ENCODE measurements at places on chromosomes 16 and 17. TPM values are rescaled to one million over a fixed set of nuclear protein-coding genes. Genes with fewer than 3 reads are reported as not detected.

TACO1 gene
- total RNA-seq = 11.0 TPM

GRCh38 chr16:12253731-12254130, 277.2 kb downstream of the SNX29 start:
- no peak for DNase-seq

DNA sequence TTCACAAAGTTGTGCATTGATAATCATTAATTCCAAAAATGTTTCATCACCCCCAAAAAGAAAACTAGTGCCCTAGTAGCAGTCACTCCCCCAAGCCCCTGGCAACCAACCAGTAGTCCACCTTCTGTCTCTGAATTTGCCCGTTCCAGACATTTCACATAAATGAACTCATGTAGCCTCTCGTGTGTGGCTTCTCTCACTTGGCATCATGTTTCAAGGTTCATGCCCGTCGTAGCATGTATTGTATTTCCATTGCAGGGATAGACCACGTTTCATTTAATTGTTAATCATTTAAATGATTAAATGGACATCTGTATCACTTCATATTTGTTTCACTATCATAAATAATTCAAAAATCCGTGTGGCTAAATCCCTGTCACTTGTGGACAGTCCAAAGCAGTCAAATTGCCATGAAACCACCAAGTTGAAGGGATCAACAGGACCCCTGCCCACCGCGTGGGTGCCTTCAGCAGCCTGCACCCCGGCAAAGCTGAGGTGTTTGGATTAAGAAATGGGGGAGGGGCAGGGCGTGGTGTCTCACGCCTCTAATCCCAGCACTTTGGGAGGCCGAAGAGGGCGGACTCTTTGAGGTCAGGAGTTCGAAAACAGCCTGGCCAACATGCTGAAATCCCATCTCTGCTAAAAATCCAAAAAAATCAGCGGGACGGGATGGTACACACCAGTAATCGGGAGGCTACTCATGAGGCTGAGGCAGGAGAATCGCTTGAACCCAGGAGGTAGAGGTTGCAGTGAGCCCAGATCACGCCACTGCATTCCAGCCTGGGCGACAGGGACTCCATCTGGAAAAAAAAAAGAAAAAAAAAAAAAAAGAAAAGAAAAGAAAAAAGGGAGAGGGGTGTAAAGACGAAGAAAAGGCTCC, 8.7 kb upstream of the FLYWCH2 start:
- no peak for DNase-seq

- no peak for DNase-seq
Observed at GRCh38 chr17:18039535-18040260, 490 bp downstream of the GID4 start.

- no peak for DNase-seq
Observed at GRCh38 chr17:58318065-58318481, 10.5 kb downstream of the TSPOAP1 start.

TPSG1 gene
- total RNA-seq = not detected

DNA sequence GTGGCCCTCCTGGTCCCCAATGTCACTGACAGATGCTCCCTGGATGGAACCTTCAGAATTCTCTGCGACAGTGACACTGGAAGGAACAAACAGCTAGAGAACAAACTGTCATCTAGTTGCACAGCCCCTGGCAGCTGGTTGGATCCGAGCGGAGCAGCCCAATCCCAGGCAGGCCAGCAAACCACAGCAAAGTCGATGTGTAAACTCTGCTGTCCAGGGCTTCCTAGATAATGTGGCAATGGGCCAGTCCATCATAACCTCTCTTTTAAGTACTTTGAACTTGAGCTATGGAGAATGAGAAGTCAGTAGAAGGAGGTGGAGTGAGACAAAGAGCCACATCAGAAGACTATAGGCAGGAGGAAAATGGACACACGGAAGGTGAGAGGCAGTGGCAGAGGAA, 323.0 kb downstream of the CBLN1 start:
- no peak for DNase-seq

DNA sequence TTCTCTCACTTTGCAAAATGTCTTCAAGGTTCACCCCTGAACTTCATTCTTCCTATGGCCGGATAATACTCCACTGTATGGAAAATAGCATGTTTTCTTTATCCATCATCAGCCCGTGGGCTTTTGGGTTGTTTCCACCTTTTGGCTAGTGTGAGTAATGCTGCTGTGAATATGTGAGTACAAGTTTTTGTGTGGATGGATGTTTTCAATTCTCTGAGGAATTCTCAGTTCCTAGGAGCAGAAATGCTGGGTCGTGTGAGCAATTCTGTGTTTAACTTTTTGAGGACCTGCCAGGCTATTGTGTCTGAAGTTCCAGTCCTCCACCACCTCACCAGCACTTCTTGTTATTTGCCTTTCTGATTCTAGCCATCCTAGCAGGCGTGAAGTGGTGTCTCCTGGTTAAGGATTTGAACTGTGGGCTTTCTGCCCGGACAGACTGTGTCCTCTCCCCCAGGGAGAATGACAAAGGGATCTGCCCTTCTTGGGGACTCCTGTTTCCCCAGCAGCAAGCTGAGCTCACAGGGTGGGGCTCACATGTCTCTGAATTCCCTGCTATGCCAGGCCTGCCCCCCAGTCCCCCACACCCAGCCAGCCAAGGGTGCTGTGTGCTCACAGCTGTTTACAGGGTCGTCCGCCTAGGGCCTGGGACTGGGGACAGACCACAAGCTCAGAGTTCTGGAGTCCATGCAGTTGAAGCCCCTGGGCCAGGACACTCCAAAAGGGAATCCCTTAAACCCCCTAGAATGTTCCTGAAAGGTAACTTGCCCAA, 92.2 kb upstream of the CIBAR2 start:
- no peak for DNase-seq

MMP25 gene
- total RNA-seq = 1.4 TPM

SLFN14 gene
- 7.2 TPM for total RNA-seq

DNA sequence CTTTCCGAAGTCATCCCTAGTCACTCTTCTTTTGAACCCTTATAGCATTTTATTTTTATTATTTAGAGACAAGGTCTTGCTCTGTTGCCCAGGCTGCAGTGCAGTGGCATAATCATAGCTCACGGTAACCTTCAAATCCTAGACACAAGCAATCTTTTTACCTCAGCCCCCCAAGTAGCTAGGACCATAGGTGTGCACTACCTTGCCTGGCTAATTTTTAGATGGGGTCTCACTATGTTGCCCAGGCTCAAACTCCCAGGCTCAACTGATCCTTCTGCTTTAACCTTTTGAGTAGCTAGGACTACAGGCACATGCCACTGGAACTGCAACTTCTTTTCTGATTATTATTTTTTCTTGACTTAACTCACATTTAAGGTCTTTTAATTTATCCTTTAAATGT, 33.0 kb upstream of the TMEM97 start:
- DNase-seq = no peak

C17orf78 gene
- not detected for total RNA-seq

HSF5 gene
- 1.5 TPM for total RNA-seq

DNA sequence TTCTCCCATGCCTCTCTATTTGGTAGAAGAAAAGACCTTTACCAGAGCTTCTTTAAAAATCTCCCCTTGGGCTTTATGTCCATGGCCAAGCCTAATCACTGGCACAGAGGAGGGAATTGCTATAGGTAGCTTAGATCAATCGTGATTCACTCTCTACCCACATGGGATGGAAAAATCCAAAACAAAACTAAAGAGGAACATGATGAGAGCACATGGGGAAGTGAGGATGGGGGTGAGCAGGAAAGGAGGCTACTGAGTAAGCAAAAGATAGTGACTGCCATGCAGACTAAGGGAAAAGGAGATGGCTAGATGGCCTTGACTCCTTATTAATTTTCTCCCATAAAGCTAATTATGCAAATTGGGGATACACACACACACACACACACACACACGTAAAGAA, 201.2 kb downstream of the HS3ST3A1 start:
- no peak for DNase-seq
